CD4-positive, alpha-beta T cell treated with Interleukin-17A for 1 hour (primary cell): ENCODE measurements at places on chromosomes 1 and 21.

GRCh38 chr1:15368888-15369287 is 40.8 kb upstream of the EFHD2 start:
- no peak for DNase-seq

DNA sequence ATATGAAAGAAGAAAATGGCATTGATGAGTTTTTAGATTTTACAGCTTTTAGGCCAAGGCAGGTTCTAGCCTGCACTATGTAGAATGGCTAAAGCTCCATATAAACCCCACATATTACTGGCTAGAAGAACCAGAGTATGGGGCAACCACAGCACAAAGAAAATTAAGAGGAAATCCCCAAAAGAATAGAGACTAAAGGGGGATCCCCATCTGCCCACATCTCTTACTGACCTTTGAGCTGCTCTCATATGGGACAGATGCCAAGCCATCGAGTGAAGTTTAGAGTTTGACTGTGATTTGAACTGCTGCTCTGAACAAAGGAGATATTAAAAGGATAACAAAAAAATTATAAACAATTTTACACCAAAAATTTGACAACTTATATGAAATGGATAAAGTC is 102.2 kb upstream of the HAO2 start:
- no peak for DNase-seq

GRCh38 chr1:5911871-5912271 is 80.4 kb downstream of the NPHP4 start:
- no peak for DNase-seq

GRCh38 chr1:84892705-84893618 is at the start of gene LPAR3:
Gene LPAR3, minus strand, starts transcription at chr1:84893206. Its CDS starts 27,086 bp downstream, at chr1:84866120.
- peak; percentile 12 for DNase-seq

GRCh38 chr1:81484284-81484683 is 316.4 kb upstream of the ADGRL2 start:
- no peak for DNase-seq

DNA sequence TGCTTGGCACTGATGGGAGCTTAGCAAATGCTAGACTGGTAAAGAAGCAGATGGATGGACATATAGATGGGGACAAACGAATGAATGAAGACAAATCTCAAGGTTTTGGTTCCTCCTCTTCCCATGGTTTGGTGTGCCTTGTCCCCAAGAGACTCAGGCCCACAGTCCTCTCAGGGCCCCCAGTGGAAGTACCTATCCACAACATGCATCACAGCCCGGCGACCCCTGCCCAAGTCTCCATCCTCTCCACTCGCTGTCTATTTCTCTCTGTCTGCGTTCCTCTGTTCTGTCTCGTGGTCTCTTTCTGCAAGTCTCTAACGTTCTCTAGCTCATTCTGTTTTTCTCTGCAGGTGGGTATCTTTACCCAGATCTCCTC is 85.8 kb downstream of the GLIS1 start:
- no peak for DNase-seq

DNA sequence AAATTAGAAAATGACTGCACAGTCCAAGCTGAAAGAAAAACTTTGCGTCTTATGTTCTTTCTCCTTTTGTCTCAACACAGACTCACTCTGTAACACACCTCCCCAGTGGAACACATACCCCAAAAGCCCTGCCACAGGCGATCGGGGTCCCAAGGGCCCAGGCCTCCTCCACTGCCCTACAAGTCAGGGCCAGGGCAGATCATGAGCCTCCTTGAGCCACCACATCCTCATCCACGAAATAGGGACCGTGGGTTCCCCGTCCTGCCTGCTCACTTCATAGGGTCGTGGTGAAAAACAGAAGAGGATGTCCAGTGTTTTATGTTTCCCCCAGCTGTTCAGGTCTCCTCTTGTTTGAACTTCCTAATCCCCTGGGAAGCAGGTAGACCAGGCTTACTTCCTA is 116.7 kb downstream of the KCNN3 start:
- no peak for DNase-seq

- DNase-seq: peak; percentile 40
Measured at GRCh38 chr1:24483441-24483840, 19.2 kb upstream of the RCAN3 start.
